Psoas muscle (tissue), 8 donors: ENCODE measurements at places on chromosomes 1 and 21. TPM values are rescaled to one million over a fixed set of nuclear protein-coding genes. Genes with fewer than 3 reads are reported as not detected.

- peak; percentile 53 for DNase-seq
These were observed 35.4 kb downstream of the PTPRU start for GRCh38 chr1:29271724-29272123.

DNA sequence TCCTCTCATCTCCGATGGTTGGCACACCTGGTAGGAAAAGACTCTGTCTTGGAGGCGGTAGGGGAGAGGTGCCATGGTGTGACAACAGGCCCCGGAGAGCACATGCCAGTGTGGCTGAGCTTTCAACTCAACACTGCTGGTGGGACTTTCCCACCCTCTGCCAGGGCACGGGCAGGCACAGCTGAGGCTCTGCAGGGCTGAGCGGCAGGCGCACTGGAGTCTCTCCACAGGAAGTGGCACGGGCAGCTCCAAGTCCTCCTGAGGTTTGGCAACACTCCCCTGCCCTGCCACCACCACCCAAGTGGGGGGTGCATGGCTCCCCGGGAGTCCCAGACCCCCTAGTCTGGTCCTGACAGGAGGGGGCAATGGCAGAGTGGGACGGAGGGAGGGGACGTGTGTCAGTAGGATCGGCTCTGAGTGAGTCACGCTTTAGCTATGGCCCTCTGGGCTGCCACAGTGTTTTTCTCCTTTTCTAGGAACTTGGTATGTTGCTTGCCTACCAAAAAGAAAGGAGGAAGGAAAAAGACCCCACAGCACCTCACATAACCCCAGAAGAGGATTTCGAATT is 27.3 kb upstream of the EVA1B start:
- DNase-seq = no peak

DNA sequence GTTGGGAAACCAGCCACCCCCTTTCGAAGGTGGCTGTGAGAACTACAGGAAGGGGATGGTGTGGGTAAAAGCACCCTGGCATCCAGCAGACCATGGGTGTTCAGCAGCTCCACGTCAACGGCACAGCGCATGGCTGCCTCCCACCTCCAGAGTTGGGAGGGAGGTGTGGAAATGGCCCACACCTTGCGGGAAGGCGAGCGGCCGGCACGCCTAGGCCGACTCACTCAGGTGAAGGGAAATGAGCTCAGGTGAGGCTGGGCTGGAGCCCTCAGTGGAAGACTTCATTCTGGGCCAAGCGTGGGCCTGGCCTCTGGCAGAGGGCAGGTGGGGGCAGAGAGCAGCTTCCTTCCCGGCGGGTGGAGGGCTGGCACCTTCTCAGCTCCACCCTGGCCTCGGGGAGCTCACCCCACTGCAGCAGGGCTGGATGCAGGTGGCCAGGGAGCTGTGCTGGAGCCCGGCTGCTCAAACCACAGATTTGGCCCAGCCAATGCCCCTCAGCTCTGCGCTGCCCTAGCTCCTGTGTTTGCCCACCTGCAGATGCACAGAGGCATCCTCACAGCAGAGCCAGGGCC is 24.8 kb upstream of the ALDH4A1 start:
- no peak for DNase-seq

PRXL2B gene
- polyA plus RNA-seq = 3.0 TPM

POU2F1 gene
- polyA plus RNA-seq = 3.5 TPM

- no peak for DNase-seq
These were observed 25.7 kb upstream of the PKN2 start for GRCh38 chr1:88658419-88658818.

DNA sequence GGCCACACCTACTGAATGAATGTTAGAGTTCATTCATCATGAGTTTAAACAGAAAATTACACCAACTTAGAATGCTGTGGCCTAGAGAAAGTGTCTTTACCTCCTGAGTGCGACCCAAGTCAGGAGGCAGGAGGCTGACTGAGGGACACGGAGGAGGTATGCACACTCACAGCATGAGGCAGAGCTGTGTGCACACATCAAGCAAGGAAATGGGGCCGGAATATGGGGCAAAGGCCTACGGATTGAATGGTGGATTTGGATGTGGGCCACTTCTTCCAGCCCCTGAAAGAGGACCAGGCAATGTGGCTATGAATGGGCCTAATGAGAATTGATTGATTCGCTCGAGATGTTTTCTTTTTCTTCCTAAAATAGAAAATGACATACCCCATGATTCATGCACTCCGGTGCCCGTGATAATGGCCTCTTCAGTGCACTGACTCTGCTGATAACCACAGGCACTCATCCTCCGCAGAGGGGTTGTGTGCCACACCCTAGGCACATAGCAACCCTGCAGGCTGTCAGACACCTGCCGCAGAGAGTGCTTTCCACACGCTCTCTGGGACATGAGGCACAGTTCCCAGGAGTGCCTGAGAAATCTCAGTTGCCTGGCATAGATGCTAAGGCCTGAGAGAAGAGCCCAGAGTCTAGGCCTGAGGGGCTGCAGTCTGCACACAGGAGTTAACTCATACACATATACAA is 155.5 kb downstream of the GLUL start:
- DNase-seq = peak; percentile 73

CLIC6 gene
- 3.1 TPM for polyA plus RNA-seq

DNA sequence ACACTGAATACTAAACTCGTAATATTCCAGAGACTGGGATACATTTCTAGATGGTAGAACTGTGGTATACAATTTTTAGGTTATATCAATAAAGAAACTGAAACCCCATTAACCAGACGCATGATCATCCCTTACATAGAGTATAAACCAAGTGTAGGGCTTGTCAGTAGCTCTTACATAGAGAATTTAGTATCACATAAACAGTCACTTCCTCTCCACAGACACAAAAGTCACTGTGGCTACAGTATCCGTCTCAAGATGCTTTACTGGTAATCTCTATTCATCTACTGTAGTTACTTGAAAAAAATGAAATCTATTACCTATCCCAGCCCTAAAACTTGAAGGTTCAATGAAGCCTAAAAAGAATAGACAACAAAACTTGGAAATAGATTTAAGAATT is 252.3 kb upstream of the TMPRSS15 start:
- DNase-seq = no peak

ESRRG gene
- polyA plus RNA-seq = 2.8 TPM

NTNG1 gene
- not detected for polyA plus RNA-seq
